Fibroblast of the aortic adventitia (primary cell): ENCODE measurements at places on chromosomes 6 and 20. TPM values are rescaled to one million over a fixed set of nuclear protein-coding genes. Genes with fewer than 3 reads are reported as not detected.

GRCh38 chr6:37362101-37362828 is 8.5 kb downstream of the RNF8 start:
- no peak for DNase-seq

DNA sequence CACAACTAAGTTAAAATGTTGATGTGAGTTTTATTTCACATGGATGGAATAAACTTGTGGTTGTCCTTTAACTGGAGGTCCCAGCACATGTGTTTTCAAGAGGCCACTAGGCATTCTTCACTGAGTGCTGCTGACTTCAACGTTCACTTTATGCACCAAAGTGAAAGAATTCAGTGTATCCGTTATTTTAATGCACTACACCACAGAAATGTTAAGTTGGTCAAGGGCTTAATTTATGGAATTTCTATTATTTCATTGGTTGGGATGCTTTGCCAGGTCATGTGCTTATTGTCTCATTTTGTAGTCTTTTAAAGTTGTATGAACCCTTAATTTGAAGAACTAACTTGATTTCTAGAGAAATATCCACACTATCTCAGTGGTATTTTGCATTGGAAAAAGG is 106.4 kb downstream of the PPP1R14C start:
- no peak for DNase-seq

The GPR63 gene
- total RNA-seq = under 0.01 and 0.27 TPM in 2 replicates

DNA sequence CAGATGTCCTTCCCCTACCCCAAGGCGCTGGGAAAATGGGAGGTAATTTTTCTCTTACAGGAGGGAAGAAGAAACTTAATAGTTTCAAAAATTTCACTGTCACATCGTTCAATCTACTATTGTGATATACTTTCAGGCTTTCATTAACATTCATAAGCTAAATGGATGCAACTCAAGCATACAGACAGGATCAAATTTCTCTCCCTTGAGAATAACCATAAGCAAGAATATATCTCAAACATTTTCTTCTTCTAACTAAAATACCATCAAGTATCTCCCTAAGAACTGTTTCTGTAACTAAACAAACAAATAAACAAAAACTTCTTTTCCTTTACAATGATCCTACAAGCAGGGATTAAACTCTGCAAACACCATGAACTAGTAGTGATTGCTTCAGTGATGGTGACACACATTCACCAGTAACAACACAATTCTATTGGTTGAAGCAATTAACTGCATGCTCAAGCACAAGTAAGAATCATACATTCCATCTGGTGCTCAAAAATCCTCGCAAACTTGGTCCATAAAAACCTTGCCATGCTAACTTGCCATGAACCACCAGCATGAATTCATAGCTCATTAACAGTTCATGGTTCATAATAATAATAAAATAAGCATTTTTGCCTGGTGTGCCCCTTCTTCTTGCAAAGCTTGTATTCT is 183.8 kb downstream of the PTPRK start:
- no peak for DNase-seq

GRCh38 chr20:51541189-51542032 is 1.1 kb downstream of the NFATC2 start:
- DNase-seq = peak; percentile 64

DNA sequence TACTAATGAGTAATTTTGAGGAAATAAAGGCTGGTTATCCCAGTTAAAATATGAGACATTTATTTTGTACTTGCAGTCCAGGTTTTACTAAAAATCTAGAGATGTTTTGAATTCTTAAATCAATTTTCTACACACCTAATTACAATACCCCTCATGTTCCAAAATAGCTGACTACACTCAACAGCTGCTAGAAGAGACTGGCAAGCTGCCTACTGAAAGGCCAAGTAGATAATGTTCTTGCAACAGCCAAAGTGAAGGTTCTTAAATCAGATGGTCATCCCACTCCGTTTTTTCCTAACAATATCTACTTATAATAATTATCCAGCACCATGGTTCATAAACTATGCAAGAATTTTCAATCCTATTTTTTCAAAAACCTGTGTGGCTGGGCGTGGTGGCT is 69.0 kb downstream of the DTNBP1 start:
- DNase-seq = peak; percentile 71

- no peak for DNase-seq
Measured at GRCh38 chr20:49572857-49573256, 4.9 kb upstream of the PTGIS start.

GRCh38 chr6:158316022-158316421 is 3.8 kb downstream of the TULP4 start:
- peak; percentile 13 for DNase-seq

The CST8 gene
- total RNA-seq = not detected in 2 replicates

The VWA7 gene
- total RNA-seq = 0.36 and 0.90 TPM in 2 replicates

- no peak for DNase-seq
Measured at GRCh38 chr6:46440641-46441040, 50.6 kb downstream of the RCAN2 start.

DNA sequence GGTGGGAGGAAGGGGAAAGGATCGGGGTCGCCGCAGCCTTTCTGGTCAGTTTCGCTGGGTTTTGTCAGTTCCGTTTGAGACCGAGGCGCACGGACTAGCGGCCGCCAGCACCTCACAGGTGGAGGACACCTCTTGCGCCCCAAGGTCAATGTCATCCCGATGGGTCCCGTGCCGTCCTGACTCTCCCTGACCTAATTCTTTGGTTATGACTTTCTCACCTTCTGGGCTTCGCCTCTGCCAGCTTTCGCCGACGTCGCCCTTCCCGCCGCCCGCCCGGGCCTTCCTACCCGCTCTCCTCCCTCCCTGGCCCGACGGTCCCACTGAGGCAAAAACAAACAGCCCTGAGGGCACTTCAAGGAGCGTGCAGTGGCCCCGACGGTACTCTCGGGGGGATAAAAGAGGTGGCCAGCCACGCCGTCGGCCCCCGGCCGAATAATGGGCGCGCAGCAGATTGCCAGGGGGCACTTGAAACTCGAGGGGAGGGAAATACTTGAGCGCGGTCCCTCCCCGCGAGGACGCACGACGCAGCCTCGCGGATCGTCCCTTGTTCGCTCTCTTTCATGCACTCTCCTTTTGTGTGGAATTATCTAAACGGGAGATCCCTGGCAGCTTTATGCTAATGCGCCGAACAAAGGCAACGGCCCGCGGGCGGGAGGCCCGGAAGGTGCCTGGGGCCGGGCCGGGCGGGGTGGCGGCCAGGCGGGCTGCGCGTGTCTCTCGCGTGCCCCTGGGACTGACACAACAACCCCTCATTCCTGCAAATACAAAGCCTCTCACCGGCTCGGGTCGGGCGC is 3.9 kb upstream of the INSM1 start:
- no peak for DNase-seq

- no peak for DNase-seq
Measured at GRCh38 chr20:44224637-44225036, 14.1 kb upstream of the OSER1 start.

- no peak for DNase-seq
Measured at GRCh38 chr6:7267071-7267465, 45.9 kb downstream of the SSR1 start.

GRCh38 chr6:109449064-109449794 is 6.3 kb downstream of the MICAL1 start:
- DNase-seq = no peak
